ENCODE measurements at places on chromosomes 4 and X.

- no peak for DNase-seq
These were observed 65.6 kb downstream of the SYNPO2 start for GRCh38 chr4:118954246-118954645.

- no peak for DNase-seq
These were observed 40.3 kb upstream of the GALNT7 start for GRCh38 chr4:173128199-173128890.

DNA sequence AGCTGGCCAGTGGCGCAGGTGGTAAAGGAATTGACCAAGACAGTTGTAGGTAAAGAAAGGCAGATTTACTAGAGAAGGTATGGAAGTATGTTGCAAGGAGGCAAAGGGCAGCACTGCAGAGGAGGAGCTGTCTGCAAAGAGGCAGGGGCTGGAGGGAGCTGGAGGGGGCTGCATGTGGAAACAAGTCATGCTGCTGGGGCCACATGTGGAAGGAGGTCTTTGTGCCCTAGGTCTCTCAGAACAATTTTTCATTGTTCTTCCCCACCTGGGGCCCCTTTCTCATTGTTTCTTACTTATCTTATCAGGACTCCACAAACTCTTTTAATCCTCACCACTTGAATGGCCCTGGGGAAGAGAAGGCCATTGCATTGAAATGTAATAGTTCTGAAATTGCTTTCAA is 144.8 kb upstream of the PLAC1 start:
- DNase-seq = no peak

GRCh38 chr4:56752985-56753384 is 68.5 kb downstream of the SPINK2 start:
- DNase-seq = no peak

All from AG09319 (cell line).